ENCODE measurements at places on chromosomes 11 and 22. TPM values are rescaled to one million over a fixed set of nuclear protein-coding genes. Genes with fewer than 3 reads are reported as not detected.

DNA sequence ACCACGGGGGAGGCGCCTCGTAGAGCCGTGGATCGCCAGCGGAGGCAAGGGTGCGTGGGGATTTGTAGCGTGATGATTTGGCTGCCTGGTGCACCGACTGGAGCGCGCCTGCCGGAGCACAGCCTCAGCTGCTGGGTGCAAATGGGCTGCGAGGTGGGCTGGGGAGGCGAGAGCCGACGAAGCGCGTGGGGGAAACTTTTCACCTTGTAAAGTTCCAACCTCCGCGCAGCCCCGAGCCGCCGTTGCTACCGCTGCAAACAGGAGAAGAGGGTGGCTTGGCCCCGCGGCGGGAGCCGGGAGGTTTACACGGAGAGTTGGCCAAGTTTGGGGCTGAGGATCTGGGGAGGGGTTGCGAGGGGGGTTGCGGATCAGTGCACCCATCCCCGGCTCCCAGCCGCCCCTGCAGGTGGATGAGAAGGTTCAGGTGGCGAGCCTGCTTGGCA lies 528 bp downstream of the FAT3 start:
- no peak overlapping the region for H3K4me3 ChIP-seq
- H3K27ac ChIP-seq = no peak overlapping the region
- DNase-seq = no peak
- no peaks in the 10 kb centered on the region for H3K27me3 ChIP-seq
- no peaks in the 10 kb centered on the region for H3K36me3 ChIP-seq

DNA sequence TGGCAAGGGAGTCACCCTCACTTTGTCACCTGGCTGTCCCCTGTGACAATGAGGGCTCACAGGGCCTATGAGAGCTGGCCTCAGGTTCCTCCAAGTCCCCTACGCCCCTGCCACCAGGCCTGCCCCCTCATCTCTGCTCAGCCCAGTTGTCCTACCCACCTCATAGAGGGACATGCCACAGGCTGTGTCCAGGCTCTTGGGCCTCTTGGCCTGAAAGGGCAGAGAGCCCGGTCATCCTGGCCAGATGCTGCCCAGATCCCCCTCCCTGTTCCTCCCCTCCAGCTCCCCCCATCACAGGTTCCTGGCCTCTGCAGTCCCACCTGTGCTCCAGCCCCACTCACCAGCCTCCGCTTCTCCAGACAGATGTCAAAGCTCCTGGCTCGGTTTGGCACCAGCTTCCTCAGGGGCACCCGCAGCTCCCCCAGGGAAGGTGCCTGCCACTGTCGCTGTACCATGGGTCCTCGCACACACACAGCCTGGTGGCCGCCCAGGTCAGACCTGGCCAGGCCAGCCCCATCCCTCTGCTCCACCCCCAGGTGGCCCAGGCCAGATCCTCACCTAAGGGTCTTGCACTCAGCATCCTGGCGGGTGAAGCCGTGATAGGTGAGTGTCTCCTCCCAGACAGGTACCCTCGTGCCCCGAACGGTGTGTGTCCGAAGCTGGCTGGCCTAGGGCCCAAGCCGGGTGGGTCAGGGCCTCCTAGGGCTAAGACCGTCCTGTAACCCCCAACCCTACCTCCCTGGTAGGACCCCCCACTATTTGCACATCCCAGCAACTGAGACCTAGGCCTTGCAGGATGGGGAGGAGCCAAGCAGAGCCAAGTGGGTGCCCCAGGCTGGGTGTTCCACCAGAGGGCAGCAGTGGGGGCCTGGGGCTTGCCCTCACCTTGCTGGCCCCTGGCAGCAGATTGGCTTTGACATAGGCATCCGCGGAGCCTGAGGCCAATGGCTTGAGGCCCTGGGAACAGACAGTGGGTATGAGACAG lies 8.3 kb downstream of the NDUFV1 start:
- H3K36me3 ChIP-seq = peaks cover 4% of the 10 kb centered on the region
- peaks cover 33% of the 10 kb centered on the region for H3K4me1 ChIP-seq
- H3K4me3 ChIP-seq = peak overlapping the region; percentile 50
- H3K27ac ChIP-seq = peak overlapping the region; percentile 86
- peak; percentile 40 for DNase-seq

DNA sequence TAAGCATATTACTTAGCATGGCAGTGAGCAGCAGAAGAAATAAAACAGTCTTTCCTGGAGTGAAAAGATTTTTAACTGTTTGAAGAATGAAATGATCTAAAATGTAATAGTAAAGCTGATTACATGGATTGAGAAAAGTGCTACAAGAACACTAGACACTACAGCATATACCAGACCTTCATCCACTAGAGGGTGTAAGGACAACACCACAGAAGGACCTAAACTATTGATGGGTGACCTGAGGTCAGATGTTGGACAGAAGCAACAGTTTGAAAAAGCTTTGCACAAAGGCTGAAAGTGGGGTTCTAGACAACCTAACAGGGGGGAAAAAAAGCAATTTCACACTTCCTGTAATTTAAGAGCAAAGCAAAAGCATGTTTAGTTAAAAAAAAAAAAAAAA lies 97.7 kb downstream of the RBFOX2 start:
- no peak overlapping the region for H3K4me3 ChIP-seq
- H3K4me1 ChIP-seq = no peaks in the 10 kb centered on the region
- DNase-seq = no peak
- H3K27me3 ChIP-seq = no peaks in the 10 kb centered on the region
- no peaks in the 10 kb centered on the region for H3K36me3 ChIP-seq

GRCh38 chr11:132883241-132883640 lies 649.1 kb downstream of the OPCML start:
- H3K27ac ChIP-seq = no peak overlapping the region
- no peak overlapping the region for H3K4me3 ChIP-seq
- H3K4me1 ChIP-seq = no peaks in the 10 kb centered on the region

DNA sequence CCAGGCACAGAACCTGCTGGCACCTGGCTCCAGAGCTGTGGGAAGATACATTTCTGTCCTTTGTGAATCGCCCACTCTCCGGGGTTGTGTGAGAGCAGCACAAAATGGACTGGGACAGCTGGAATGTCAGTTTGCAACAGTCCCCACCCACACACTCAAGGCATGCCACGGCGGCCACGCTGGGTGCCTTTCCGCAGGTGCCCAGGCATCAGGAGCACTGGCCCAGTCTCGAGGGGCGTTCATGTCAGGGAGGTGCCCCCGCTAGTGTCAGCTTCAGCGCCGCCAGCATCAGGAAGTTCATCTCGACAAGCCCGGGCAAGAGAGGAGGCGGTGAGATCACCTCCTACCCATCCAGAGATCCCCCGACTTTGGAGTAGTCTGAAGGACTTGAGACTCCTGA lies 2.1 kb downstream of the TP53AIP1 start:
- H3K27me3 ChIP-seq = no peaks in the 10 kb centered on the region
- no peaks in the 10 kb centered on the region for H3K36me3 ChIP-seq
- H3K27ac ChIP-seq = no peak overlapping the region

- no peak for DNase-seq
- no peak overlapping the region for H3K4me3 ChIP-seq
- no peaks in the 10 kb centered on the region for H3K4me1 ChIP-seq
- no peak overlapping the region for H3K27ac ChIP-seq
Measured at GRCh38 chr22:31556627-31557203, 60.4 kb downstream of the SFI1 start.

GRCh38 chr22:43745783-43746356 lies 66.2 kb downstream of the EFCAB6 start:
- H3K4me1 ChIP-seq = no peaks in the 10 kb centered on the region
- H3K27me3 ChIP-seq = no peaks in the 10 kb centered on the region
- no peaks in the 10 kb centered on the region for H3K36me3 ChIP-seq
- H3K4me3 ChIP-seq = no peak overlapping the region
- H3K27ac ChIP-seq = no peak overlapping the region
- no peak for DNase-seq

DNA sequence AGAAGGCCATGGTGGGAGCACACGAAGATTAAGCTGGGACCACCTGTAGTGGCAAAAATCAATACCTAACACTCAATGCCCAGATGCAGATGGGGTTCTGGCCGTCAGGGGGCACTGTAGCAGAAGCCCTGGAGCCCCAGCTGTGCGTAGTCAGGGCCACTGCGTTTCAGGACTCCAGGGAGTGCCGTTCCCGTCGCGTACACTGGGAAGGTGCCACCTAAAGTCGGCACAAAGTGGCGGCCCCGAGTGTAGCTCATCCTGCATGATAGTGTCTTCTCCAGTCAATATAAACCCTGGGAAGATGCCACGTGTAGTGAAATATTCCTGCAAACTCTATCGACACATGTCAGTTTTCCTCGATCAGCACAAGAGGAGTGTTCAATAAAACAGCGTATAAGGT lies 123.8 kb upstream of the NTM start:
- H3K27ac ChIP-seq = no peak overlapping the region
- DNase-seq = no peak
- no peaks in the 10 kb centered on the region for H3K27me3 ChIP-seq

DNA sequence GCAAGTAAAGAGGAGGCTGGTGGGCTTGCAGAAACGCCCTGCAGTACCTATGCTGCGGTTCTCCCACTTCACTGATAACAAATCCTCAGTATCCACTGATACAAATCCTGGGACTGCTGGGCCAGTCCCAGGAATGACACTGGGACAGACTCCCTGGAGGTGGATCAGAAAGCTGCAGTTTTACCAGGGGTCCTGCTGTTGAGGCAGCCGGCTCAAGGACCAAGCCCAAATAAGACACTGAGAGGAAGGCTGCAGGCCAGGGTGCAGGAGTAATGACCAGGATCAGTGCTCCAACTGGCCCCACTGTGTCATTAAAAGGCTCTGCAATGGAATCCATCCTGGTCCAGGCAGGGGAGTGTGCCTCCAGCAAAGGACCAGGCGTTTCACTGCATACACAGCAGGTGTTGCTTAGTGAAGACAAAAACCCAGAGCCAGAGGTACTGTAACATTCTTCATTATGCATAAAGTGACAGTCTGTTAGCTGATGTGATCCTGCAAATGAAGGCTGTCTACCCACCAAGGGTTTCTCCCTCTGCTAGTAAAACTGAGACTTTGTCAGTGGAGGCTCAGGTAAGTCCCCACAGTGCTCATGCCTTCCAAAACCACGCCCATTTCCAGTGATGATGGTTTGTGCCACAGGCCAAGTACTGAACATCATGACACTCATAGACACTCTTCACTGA lies 1.4 kb upstream of the C22orf39 start:
- H3K36me3 ChIP-seq = peaks cover 32% of the 10 kb centered on the region
- H3K27me3 ChIP-seq = no peaks in the 10 kb centered on the region
- no peak for DNase-seq
- H3K4me1 ChIP-seq = peaks cover 31% of the 10 kb centered on the region
- no peak overlapping the region for H3K4me3 ChIP-seq

GRCh38 chr22:23525510-23525909 lies 54.6 kb downstream of the IGLL1 start:
- no peaks in the 10 kb centered on the region for H3K36me3 ChIP-seq
- peaks cover 4% of the 10 kb centered on the region for H3K4me1 ChIP-seq
- H3K27me3 ChIP-seq = no peaks in the 10 kb centered on the region
- no peak overlapping the region for H3K4me3 ChIP-seq

- H3K4me1 ChIP-seq = no peaks in the 10 kb centered on the region
- no peak overlapping the region for H3K4me3 ChIP-seq
- no peaks in the 10 kb centered on the region for H3K36me3 ChIP-seq
- no peak for DNase-seq
- H3K27ac ChIP-seq = no peak overlapping the region
Measured at GRCh38 chr11:109048098-109048497, 373.9 kb upstream of the C11orf87 start.

- no peaks in the 10 kb centered on the region for H3K4me1 ChIP-seq
- H3K27me3 ChIP-seq = no peaks in the 10 kb centered on the region
- no peak for DNase-seq
- no peak overlapping the region for H3K27ac ChIP-seq
- no peak overlapping the region for H3K4me3 ChIP-seq
Measured at GRCh38 chr22:45997777-45998637, 21.0 kb upstream of the WNT7B start.

DNA sequence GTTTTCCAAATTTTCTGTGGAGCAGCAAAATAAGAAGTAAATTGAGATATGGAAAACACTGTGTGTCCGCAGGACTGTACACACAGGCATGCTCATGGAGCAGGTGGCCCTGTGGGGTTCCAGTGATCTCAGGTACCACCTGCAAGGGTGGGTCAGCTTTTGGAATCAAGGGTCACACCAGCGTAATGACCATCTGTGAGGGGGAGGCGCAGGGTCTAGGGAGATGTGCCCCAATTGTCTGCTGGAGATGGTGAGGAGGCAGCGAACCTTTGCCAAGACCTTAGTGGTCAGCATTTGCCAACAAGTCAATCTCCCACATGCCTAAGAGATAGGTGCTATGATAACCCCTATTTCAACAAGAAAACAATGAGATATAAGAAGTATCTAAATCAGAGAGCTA lies 49.4 kb downstream of the SHANK2 start:
- no peak overlapping the region for H3K4me3 ChIP-seq
- H3K4me1 ChIP-seq = no peaks in the 10 kb centered on the region
- no peaks in the 10 kb centered on the region for H3K27me3 ChIP-seq
- no peaks in the 10 kb centered on the region for H3K36me3 ChIP-seq

GRCh38 chr11:92967867-92968266 lies 1.6 kb upstream of the MTNR1B start:
- no peaks in the 10 kb centered on the region for H3K36me3 ChIP-seq
- H3K27me3 ChIP-seq = no peaks in the 10 kb centered on the region
- no peak for DNase-seq

DNA sequence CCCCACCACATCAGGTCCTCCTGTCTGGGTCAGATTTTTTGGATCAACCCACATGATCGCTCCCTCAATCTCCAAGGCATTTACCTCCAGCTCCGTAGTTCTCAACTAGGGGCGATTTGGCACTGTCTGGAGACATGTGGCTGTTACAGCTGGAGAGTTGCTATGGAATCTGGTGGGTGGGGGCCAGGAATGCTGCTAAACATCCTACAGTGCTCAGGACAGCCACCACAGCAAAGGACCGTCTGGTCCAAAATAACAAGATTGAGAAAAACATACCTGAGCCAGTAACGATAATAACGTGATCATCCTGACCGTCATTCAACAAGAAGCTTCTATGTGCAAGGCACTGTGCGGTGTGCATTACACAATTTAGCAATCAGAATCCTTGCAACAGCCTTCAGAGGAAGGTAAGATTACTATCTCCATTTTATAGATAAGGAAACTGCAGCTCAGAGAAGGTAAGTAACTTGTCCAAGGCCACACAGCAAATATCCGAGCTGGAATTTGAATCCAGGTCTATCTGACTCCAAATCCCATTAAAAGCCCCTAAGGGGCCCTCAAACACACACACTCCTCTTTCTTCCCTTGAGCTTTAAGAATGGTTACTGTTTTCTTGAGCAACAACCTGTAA lies 14.3 kb upstream of the CRY2 start:
- peaks cover 12% of the 10 kb centered on the region for H3K4me1 ChIP-seq
- no peak overlapping the region for H3K4me3 ChIP-seq
- no peaks in the 10 kb centered on the region for H3K36me3 ChIP-seq
- H3K27ac ChIP-seq = no peak overlapping the region
- no peaks in the 10 kb centered on the region for H3K27me3 ChIP-seq

GRCh38 chr22:48872271-48873190 lies 955.1 kb downstream of the BRD1 start:
- no peaks in the 10 kb centered on the region for H3K4me1 ChIP-seq
- H3K27me3 ChIP-seq = no peaks in the 10 kb centered on the region
- no peak overlapping the region for H3K4me3 ChIP-seq
- peak; percentile 32 for DNase-seq

- no peak overlapping the region for H3K27ac ChIP-seq
- no peaks in the 10 kb centered on the region for H3K27me3 ChIP-seq
- H3K4me3 ChIP-seq = peak overlapping the region; percentile 56
- peaks cover 25% of the 10 kb centered on the region for H3K4me1 ChIP-seq
- H3K36me3 ChIP-seq = no peaks in the 10 kb centered on the region
- no peak for DNase-seq
Measured at GRCh38 chr22:46674906-46675305, 54.7 kb downstream of the GRAMD4 start.

NCF4 gene
- 5.1 TPM for total RNA-seq

LMO2 gene
- 0.53 TPM for total RNA-seq

PATE2 gene
- not detected for total RNA-seq

MS4A4A gene
- total RNA-seq = 0.20 TPM
